ENCODE measurements at places on chromosomes 12 and 14. TPM values are rescaled to one million over a fixed set of nuclear protein-coding genes. Genes with fewer than 3 reads are reported as not detected.

The HOXC13 gene
- not detected for total RNA-seq

GRCh38 chr12:102702447-102703114 lies 214.5 kb downstream of the PAH start:
- no peaks in the 10 kb centered on the region for H3K4me1 ChIP-seq
- peaks cover 1% of the 10 kb centered on the region for H3K27me3 ChIP-seq
- DNase-seq = peak; percentile 65
- no peak overlapping the region for H3K4me3 ChIP-seq

GRCh38 chr12:114682785-114683708 lies 928 bp downstream of the TBX3 start:
- H3K4me3 ChIP-seq = peak overlapping the region; percentile 69
- H3K36me3 ChIP-seq = peaks cover 28% of the 10 kb centered on the region
- no peaks in the 10 kb centered on the region for H3K27me3 ChIP-seq

- H3K4me3 ChIP-seq = no peak overlapping the region
- H3K36me3 ChIP-seq = no peaks in the 10 kb centered on the region
- no peaks in the 10 kb centered on the region for H3K27me3 ChIP-seq
These were observed 74.1 kb downstream of the KIF26A start for GRCh38 chr14:104212206-104213095.

The ACOT4 gene
- 0.54 TPM for total RNA-seq

DNA sequence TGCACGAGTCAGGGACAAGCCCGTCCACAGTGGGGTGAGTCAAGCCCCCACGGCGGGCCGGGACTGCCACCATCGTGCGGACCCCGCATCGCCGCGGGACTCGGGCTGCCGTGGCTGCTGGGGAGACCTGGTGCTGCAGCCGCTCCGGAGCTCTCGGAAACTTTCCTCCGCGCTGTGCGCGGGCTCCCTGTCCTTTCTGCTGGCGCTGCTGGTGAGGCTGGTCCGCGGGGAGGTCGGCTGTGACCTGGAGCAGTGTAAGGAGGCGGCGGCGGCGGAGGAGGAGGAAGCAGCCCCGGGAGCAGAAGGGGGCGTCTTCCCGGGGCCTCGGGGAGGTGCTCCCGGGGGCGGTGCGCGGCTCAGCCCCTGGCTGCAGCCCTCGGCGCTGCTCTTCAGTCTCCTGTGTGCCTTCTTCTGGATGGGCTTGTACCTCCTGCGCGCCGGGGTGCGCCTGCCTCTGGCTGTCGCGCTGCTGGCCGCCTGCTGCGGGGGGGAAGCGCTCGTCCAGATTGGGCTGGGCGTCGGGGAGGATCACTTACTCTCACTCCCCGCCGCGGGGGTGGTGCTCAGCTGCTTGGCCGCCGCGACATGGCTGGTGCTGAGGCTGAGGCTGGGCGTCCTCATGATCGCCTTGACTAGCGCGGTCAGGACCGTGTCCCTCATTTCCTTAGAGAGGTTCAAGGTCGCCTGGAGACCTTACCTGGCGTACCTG lies 1.1 kb downstream of the PDE3A start:
- H3K4me3 ChIP-seq = peak overlapping the region; percentile 89
- H3K27ac ChIP-seq = peak overlapping the region; percentile 35
- no peaks in the 10 kb centered on the region for H3K36me3 ChIP-seq
- H3K27me3 ChIP-seq = no peaks in the 10 kb centered on the region
- no peaks in the 10 kb centered on the region for H3K4me1 ChIP-seq

The NTF3 gene
- 12.2 TPM for total RNA-seq

DNA sequence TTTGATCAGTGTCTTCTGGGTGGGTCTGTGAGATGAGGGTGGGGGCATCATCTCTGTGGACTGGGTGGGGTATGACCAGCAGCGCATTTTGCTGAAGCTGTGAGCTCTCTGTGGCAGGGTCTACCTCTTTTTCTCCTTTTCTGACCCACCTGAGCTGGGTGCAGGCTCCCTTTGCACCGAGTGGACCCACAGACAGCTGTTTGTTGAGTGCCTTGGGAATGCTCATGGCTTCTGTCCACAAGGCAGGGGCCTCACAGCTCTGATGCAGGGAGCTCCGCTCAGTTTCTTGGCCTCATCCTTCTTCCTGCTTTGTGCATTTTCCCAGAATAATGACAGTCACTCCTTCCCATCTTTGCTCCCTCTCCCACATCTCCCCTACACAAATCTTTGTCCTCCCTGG lies 380.6 kb downstream of the DPF3 start:
- no peak overlapping the region for H3K4me3 ChIP-seq
- H3K27me3 ChIP-seq = peaks cover 24% of the 10 kb centered on the region
- H3K4me1 ChIP-seq = peaks cover 5% of the 10 kb centered on the region
- no peak overlapping the region for H3K27ac ChIP-seq

GRCh38 chr14:93789228-93790130 lies 1.2 kb upstream of the PRIMA1 start:
- no peak overlapping the region for H3K4me3 ChIP-seq
- DNase-seq = no peak
- no peak overlapping the region for H3K27ac ChIP-seq
- no peaks in the 10 kb centered on the region for H3K4me1 ChIP-seq
- H3K27me3 ChIP-seq = peaks cover 11% of the 10 kb centered on the region

The TEX52 gene
- not detected for total RNA-seq

DNA sequence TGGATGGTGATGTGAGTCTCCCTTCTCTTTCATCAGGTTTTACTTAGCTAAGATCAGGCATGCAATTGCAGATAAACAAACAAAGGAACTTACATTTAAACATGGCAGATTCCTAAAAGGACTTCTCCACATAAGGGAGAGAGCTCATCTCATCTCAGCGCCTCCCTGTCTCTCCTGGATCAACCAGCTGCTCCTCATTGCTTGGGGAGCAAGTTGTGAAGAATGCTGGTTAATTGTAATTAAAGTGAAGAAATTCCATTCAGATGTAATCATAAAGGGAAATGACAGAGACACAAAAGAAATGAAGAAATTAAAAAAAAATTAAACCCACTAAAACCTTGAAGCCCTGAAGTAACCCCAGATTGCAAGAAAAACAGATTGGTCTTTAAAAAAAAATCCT lies 104.4 kb upstream of the DIO2 start:
- no peaks in the 10 kb centered on the region for H3K36me3 ChIP-seq
- H3K4me1 ChIP-seq = peaks cover 8% of the 10 kb centered on the region
- H3K27me3 ChIP-seq = no peaks in the 10 kb centered on the region
- DNase-seq = peak; percentile 42
- no peak overlapping the region for H3K4me3 ChIP-seq

GRCh38 chr14:75821831-75822521 lies 159.8 kb downstream of the TGFB3 start:
- H3K4me1 ChIP-seq = peaks cover 16% of the 10 kb centered on the region
- no peaks in the 10 kb centered on the region for H3K27me3 ChIP-seq
- peak; percentile 52 for DNase-seq
- peak overlapping the region; percentile 8 for H3K27ac ChIP-seq
- H3K4me3 ChIP-seq = no peak overlapping the region
- peaks cover 5% of the 10 kb centered on the region for H3K36me3 ChIP-seq

DNA sequence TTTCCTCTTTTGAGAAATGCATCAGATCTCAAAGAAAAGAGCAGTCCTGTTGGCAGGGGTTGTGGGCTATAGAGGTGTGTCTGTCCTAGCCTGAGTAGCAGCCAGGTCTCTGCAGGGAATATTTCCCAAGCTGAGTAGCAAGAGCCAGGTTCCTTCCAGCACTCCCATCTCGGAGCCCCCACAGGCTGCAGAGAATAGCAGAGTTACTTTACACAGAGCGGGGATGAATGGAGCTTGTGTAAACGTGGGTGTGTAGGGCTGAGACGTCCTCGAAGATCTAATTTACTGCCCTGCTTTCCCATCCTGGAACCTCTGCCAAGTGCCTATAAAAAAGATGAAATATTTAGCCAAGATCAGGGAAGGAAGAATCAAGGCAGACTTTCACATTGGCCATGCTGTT lies 156.6 kb downstream of the TSPAN9 start:
- no peak for DNase-seq
- H3K27ac ChIP-seq = no peak overlapping the region
- no peak overlapping the region for H3K4me3 ChIP-seq
- no peaks in the 10 kb centered on the region for H3K27me3 ChIP-seq
- no peaks in the 10 kb centered on the region for H3K36me3 ChIP-seq

GRCh38 chr12:3371018-3371417 lies 120.0 kb upstream of the PRMT8 start:
- H3K4me1 ChIP-seq = no peaks in the 10 kb centered on the region
- no peak for DNase-seq
- peaks cover 27% of the 10 kb centered on the region for H3K27me3 ChIP-seq
- H3K27ac ChIP-seq = no peak overlapping the region

GRCh38 chr14:94747739-94748138 lies 22.2 kb downstream of the GSC start:
- no peak for DNase-seq
- H3K36me3 ChIP-seq = no peaks in the 10 kb centered on the region
- no peak overlapping the region for H3K4me3 ChIP-seq
- no peak overlapping the region for H3K27ac ChIP-seq

- H3K27ac ChIP-seq = no peak overlapping the region
- H3K4me1 ChIP-seq = no peaks in the 10 kb centered on the region
- no peaks in the 10 kb centered on the region for H3K27me3 ChIP-seq
- H3K4me3 ChIP-seq = no peak overlapping the region
- no peaks in the 10 kb centered on the region for H3K36me3 ChIP-seq
These were observed 52.7 kb downstream of the ESRRB start for GRCh38 chr14:76428611-76429010.

- no peak for DNase-seq
- H3K36me3 ChIP-seq = no peaks in the 10 kb centered on the region
- H3K27ac ChIP-seq = no peak overlapping the region
- H3K4me3 ChIP-seq = no peak overlapping the region
- no peaks in the 10 kb centered on the region for H3K27me3 ChIP-seq
These were observed 615.1 kb downstream of the TMEM121 start for GRCh38 chr14:106141242-106142220.

- H3K27ac ChIP-seq = no peak overlapping the region
- H3K27me3 ChIP-seq = peaks cover 44% of the 10 kb centered on the region
- H3K4me1 ChIP-seq = no peaks in the 10 kb centered on the region
- no peaks in the 10 kb centered on the region for H3K36me3 ChIP-seq
These were observed 6.0 kb upstream of the KRT4 start for GRCh38 chr12:52819731-52820510.

The CEBPE gene
- total RNA-seq = not detected

- H3K27me3 ChIP-seq = no peaks in the 10 kb centered on the region
- no peaks in the 10 kb centered on the region for H3K36me3 ChIP-seq
- no peak for DNase-seq
- H3K27ac ChIP-seq = no peak overlapping the region
- no peak overlapping the region for H3K4me3 ChIP-seq
- H3K4me1 ChIP-seq = peaks cover 22% of the 10 kb centered on the region
These were observed 281.5 kb downstream of the ZFP36L1 start for GRCh38 chr14:68511129-68512047.

GRCh38 chr12:14186193-14186502 lies 179.3 kb upstream of the ATF7IP start:
- H3K4me3 ChIP-seq = no peak overlapping the region
- no peaks in the 10 kb centered on the region for H3K36me3 ChIP-seq
- no peak overlapping the region for H3K27ac ChIP-seq
- no peak for DNase-seq
- H3K4me1 ChIP-seq = no peaks in the 10 kb centered on the region
- H3K27me3 ChIP-seq = no peaks in the 10 kb centered on the region

The CDC42BPB gene
- 48.0 TPM for total RNA-seq

DNA sequence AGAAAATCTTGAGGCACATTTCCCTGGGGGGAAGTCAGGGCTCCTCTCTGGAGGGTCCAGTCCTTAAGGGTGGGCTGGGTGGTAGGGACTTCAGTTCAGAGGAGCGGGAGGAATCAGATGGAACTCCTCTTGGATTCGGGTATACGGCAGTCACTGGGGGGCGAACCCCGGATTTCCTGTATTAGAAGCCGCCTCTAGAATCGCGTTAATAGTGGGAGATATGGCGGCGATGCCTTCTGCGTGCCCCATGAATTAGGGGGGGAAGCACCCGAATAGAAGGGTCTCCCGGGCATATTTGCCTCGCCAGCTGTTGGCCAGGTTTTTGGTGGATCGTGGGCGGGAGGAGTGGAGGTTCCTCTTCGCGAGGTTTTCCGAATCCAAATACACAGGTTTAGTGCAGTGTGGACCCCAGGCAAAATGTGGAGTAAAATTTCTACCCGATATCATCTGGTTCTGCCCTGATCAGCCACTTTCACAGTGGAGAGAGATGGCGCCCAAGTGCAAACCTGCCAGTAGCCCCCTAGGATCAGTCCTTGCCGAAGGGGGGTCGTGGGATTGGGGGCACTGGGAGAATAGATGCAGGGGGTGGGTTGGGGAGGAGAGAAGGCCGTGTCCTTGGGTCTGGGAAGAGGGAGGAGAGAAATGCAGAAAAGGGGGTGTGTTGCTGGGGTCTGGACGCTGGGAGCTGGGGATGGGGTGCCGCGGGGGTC lies 628 bp downstream of the MEG3 start:
- H3K4me1 ChIP-seq = peaks cover 6% of the 10 kb centered on the region
- DNase-seq = no peak
- H3K4me3 ChIP-seq = peak overlapping the region; percentile 81
- H3K36me3 ChIP-seq = peaks cover 26% of the 10 kb centered on the region

- H3K4me3 ChIP-seq = no peak overlapping the region
- H3K27me3 ChIP-seq = no peaks in the 10 kb centered on the region
- DNase-seq = no peak
- peaks cover 11% of the 10 kb centered on the region for H3K36me3 ChIP-seq
- peaks cover 10% of the 10 kb centered on the region for H3K4me1 ChIP-seq
- H3K27ac ChIP-seq = no peak overlapping the region
These were observed 14.0 kb downstream of the RHOF start for GRCh38 chr12:121779422-121779895.

DNA sequence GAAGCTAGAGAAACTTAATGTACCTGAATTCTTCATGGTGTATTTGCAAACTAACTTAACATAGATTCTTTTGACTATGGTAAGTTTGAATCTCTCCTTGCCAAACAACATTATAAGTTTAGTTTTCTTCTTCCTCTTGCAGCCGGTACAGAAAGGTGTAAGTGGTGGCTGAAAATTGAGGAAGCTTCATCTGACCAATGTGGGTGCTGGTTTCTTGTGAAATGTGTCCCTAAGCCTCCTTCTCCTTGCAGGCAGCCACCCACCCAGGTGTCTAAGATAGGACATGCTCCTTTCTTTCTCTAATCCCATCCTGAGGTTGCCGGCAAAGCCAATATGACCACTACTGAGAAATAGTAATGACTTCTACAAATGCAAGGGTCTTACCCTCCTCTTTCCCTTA lies 20.6 kb downstream of the GSG1 start:
- H3K4me3 ChIP-seq = no peak overlapping the region
- H3K27me3 ChIP-seq = no peaks in the 10 kb centered on the region
- H3K4me1 ChIP-seq = no peaks in the 10 kb centered on the region
- H3K36me3 ChIP-seq = peaks cover 3% of the 10 kb centered on the region
- no peak for DNase-seq

The DNAJC22 gene
- 6.7 TPM for total RNA-seq

GRCh38 chr14:104274806-104275205 lies 136.4 kb downstream of the KIF26A start:
- no peak overlapping the region for H3K27ac ChIP-seq
- H3K27me3 ChIP-seq = no peaks in the 10 kb centered on the region
- H3K4me1 ChIP-seq = no peaks in the 10 kb centered on the region
- no peaks in the 10 kb centered on the region for H3K36me3 ChIP-seq

- H3K4me3 ChIP-seq = no peak overlapping the region
- peaks cover 87% of the 10 kb centered on the region for H3K36me3 ChIP-seq
- no peaks in the 10 kb centered on the region for H3K27me3 ChIP-seq
- H3K4me1 ChIP-seq = no peaks in the 10 kb centered on the region
- H3K27ac ChIP-seq = no peak overlapping the region
These were observed 34.8 kb downstream of the GCN1 start for GRCh38 chr12:120159509-120160237.
